Head of caudate nucleus (tissue), 42 donors: ENCODE measurements at places on chromosomes 13 and 19.

DNA sequence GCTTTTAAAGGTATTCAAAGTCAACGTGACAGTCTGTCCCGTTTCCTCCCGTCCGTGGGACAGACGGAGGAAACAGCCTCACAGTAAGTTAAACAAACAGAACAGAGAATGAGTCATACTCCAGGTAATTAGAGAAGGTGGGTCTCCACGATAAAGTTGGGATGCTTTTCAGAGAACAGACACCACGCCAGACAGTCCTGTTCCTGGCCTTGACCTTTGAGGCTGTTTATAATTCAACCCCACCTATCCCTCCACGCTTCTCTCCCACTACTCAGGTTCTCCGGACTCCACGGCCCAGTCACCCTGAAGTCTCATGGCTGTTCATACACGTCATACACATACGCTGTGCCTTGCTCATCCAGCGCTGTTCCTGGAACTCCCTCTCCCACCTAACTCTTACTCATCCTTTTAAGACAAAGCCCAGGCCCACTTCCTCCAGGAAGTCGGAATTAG lies 42.5 kb downstream of the ARHGEF18 start:
- no peak for DNase-seq

DNA sequence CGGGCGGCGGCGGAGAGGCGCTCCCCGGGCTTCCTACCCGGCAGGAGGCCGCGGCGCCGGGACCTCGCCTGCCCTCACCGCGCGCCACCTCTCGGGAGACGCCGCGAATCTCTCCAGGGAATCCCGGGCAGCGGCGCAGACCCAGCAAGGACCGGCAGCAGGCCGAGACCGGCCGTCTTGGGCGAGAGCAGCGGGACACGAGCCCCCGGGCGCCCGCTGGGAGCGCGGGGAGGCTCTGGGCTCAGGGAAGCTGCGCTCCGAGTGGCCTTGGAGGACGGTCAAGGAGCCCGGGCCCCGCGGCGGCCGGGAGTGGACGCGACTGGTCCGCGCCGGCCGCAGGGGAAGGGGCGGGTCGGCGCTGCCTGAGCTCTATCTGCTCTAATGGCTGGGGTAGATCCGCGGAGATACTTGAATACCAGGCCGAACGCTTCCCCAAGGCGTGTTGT lies 14.7 kb downstream of the CDX2 start:
- DNase-seq = no peak

GRCh38 chr19:8638078-8638619 lies 7.7 kb downstream of the NFILZ start:
- no peak for DNase-seq

- DNase-seq = no peak
These were observed 60.1 kb downstream of the RNASEH2B start for GRCh38 chr13:50969691-50970090.

DNA sequence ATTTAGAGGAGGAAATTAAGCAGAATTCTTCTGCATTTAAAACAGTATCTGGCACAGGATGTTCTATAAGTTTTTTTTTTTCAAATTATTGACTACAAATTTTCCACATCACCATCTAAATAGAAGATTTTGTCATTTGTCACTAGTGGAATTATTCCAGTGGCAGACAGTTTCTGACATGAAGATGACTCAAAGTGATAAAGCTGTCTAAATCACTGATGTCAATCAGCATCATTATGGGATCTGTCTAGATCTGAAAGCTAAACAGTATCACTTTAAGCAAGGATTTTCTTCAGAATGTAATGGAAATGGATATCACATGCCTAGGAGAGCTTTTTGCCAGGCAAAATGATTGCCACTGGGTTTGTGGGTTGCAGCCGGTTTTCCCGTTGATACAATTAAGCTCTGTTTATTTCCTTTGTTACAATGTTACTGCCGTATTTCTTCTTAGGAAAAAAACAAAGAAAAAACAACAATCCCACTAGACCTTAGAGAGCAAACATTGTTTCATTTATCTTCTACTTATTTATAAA lies 1657.0 kb upstream of the PRR20A start:
- no peak for DNase-seq

- DNase-seq = peak; percentile 85
These were observed 1.5 kb upstream of the MYADM start for GRCh38 chr19:53865918-53866864.

DNA sequence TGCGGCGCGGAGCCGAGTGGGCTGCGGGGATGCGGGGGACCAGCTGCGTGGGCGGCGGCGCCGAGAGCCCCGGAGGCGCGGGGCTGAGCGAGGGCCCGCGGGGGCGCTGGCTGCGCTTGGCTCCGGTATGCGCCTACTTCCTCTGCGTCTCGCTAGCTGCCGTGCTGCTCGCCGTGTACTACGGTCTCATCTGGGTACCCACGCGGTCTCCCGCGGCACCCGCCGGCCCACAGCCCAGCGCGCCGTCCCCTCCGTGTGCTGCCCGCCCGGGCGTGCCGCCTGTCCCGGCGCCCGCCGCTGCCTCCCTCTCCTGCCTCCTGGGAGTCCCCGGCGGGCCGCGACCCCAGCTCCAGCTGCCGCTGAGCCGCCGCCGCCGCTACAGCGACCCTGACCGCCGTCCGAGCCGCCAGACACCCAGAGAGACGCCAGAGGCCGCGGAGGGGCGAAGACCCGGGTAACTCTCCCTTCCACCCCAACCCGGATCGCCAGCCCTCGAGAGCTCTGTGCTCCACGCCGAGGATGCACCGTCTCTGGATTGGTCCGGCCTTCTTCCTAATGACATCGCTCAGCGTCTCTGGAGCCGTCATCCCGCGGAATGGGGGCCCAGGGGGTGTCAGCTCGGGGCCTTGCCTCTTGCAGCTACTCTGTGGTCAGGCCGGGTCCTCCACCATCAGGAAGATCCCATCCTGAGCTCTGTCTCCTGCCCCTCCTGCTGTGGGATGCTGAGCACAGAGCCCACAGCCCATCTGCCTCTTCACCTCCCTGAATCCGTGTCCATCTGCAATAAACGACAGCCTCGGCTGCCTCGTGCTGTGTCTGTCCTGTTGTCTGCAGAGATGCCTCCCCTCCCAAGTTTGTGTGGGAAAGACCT lies 441 bp downstream of the INAFM1 start:
- no peak for DNase-seq

GRCh38 chr19:38683393-38684077 lies 36.1 kb downstream of the ACTN4 start:
- DNase-seq = peak; percentile 45

GRCh38 chr13:44188257-44188656 lies 185.4 kb upstream of the SERP2 start:
- no peak for DNase-seq

DNA sequence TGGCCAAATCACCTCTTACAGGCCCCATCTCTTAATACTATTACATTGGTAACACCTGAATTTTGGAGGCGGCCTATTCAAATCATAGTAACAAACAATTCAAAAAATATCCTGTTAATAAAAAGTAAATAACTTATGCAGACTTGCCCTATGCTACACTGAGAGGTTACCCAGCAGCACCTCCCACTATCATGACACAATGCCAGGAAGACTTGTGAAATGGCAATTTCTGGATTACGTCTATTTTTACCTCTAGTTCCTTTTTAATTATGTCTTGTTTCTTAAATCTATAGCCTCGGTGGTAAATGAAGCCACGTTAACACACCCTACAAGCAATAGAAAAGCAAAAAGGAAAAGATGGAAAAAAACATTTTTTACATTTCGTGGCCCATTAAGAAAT lies 6.2 kb upstream of the DZIP1 start:
- no peak for DNase-seq

GRCh38 chr13:77377016-77377415 lies 50.1 kb upstream of the MYCBP2 start:
- no peak for DNase-seq

GRCh38 chr19:38170334-38170733 lies 53.7 kb downstream of the DPF1 start:
- DNase-seq = no peak

- no peak for DNase-seq
These were observed 5.0 kb downstream of the PPP1R37 start for GRCh38 chr19:45097776-45098520.

DNA sequence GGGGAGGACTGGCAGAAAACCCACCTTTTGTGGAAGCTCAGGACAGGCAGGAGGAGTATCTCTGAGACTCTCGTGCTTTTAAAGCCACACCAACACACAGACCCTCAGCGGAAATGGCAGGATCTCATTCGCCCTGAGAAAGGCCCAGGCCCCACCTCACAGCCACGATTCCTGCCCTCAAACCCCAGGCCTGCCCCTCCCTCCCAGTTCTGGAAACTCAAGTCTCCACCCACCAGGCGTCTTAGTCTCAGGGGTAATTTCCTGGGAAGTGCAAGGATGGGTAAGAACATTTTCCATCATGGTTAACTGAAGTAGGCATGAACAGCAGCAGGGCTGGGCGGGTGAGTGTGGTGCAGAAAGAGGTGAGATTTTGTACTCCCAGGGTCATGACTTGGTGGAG lies 8.0 kb upstream of the PDE4C start:
- DNase-seq = no peak

DNA sequence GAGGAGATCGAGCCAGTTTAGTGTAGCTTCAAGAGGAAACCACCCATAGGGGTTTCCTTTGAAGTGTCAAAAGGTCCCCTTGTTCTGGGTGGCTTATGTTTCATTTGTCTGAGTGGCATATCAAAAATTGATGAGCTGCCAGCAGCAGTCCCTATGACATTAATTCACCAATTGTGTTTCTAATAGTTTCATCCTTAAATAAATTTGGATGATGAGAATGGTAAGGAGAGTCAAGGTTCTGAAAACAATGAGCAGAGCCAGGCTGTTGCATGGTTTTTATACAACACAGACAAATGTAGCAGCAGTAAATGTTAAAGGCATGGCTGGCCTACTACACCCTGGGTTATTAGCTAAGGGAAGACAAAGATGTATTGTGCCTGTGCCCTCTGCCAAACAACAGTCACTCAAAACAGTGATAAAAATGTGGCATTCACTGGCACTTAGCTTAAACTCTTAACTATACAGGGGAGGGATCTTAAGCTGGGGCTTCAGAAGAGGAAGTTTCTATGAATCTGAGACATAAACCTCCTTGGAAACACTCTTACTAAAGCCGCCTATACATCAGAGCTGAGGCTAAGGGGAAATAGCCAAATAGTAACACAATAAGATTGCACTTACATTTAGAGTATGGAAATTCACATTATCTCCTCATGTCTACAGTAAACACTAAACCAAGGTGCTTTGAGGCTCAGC lies 200.5 kb downstream of the POU4F1 start:
- DNase-seq = no peak

DNA sequence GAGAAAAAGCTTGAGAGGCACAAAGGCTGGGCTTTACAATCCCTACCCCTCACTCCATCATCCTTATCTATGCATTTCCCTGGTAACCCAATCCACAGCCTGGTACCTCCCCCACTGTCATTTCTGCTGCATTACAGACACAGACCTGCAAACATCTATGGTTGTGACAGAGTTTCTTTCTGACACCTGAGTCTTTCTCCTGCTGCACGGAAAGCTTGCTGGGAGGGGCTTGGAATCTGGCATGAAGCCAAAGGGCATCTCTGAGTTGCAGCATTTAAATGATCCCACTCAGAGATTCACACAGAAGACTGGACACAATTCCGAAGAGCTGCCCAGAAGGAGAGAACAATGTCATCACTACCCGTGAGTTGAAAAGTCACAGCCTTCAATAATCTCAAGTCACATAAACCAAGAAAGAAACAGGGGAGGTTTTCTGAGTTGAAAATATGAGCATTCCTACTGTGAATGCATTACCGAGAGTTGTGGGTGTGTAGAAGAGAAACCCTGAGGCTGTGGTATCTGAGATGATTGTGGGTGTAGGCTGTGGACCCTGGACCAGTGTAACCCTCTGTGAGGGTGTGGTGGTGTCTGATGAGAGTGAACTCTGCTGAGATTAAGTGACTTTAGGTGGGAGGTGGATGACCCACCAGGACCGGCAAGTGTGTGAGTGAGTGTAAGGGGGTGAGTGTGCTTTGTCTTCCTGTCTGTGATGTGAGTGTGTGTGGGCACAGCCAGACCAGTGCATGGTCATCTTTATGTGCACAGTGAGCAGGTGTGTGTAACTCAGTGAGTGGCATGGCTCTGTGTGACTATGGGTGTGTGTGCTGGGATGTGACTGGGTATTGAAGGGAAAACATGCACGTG lies at the start of gene LGALS14:
TSS of gene LGALS14 (plus strand) at position 301 of the 864 bp plus-strand sequence. CDS start at position 349, 48 bp downstream.
- DNase-seq = no peak

GRCh38 chr13:73757481-73758233 lies 376.5 kb downstream of the KLF12 start:
- no peak for DNase-seq

- peak; percentile 62 for DNase-seq
These were observed 1.2 kb downstream of the MKNK2 start for GRCh38 chr19:2049741-2050348.

GRCh38 chr13:42883771-42884467 lies 102.5 kb downstream of the FAM216B start:
- DNase-seq = no peak

DNA sequence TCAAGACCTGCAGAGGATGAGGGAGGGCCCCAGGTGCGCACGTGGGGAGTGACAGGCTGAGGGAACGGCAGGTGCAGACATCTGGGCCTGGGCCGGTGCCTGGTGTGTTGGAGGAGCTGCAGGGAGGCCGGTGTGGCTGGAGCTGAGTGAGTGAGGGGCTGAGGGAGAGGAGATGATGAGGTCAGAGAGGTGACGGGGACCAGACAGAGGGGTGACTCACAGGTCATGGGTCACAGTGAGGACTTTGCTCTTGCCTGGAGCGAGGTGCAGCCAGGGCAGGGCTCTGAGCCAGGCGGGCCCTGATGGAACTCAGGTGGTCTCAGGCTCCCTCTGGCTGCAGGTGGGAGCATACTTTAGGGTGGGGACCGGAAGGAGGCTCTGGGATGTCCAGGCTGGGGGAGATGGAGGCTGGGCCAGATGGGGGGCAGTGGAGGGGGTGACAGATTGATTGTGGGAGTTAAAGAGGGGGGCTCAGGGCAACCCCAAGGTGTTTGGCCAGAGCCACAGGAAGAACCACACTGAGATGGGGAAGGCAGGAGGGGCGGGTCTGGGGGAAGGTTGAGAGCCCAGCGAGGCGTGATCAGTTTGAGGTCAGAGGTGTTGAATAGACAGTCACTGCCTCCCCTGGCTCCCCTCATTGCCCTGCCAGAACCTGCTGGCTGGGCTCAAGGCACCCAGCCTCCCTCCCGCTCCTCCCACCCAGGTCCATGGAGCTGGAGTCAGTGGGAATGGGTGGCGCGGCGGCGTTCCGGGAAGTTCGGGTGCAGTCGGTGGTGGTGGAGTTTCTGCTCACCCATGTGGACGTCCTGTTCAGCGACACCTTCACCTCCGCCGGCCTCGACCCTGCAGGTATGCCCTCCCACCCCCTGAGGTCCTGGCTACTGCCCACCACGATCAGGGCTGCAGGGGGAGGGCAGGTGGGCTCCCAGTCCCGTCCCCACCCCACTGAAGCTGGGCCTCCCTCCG lies 8.4 kb downstream of the ARHGAP33 start:
- no peak for DNase-seq

GRCh38 chr13:36211567-36211966 lies 2.8 kb downstream of the SOHLH2 start:
- no peak for DNase-seq

- no peak for DNase-seq
These were observed 45.9 kb downstream of the TSHZ3 start for GRCh38 chr19:31303262-31303815.
